Activated CD8-positive, alpha-beta memory T cell treated with anti-CD3 and anti-CD28 coated beads for 1 hour (primary cell): ENCODE measurements at places on chromosomes 4 and X.

DNA sequence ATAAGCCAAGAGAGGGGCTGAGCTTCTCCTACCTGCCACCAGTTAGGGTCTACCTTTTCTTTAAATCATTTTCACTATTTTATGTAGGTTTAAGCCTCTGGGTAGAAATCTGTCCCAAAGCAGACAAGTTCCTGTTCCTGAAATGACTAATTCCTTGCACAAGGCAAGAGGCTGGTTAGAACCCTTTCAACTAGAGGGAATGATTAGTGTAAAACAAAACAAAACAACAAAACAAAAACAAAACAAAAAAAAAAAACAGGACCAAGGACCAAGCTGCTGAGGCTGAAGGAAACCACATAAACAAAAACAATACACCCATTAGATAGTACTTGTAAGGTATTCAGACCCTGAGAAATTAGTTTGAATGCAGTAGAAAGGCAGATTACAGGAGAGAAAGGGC, 62.7 kb downstream of the MAML3 start:
- DNase-seq = no peak

GRCh38 chr4:84403656-84404055, 95.4 kb downstream of the NKX6-1 start:
- no peak for DNase-seq

- DNase-seq = no peak
These were observed 911.7 kb upstream of the NDST4 start for GRCh38 chr4:116024954-116025708.

DNA sequence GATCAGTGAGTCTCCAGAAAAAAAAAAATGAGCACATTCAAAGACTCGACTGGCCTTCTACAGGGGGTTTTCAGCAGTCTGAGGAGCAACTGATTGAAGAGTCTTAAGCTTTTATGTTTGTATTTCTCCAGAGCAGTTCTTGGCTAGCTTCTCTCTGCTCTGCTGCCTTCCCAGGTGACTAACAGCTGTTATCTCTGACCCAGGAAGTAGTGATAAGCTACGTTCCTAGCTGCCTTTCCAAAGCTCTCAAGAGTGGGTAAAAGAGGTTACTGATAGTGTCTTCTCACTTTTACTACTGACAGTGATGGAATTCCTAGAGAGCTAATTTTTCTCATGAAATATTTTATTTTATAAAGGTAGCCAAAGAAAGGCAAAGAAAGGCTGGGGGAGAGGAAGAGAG, 66.6 kb downstream of the ENOX2 start:
- no peak for DNase-seq

DNA sequence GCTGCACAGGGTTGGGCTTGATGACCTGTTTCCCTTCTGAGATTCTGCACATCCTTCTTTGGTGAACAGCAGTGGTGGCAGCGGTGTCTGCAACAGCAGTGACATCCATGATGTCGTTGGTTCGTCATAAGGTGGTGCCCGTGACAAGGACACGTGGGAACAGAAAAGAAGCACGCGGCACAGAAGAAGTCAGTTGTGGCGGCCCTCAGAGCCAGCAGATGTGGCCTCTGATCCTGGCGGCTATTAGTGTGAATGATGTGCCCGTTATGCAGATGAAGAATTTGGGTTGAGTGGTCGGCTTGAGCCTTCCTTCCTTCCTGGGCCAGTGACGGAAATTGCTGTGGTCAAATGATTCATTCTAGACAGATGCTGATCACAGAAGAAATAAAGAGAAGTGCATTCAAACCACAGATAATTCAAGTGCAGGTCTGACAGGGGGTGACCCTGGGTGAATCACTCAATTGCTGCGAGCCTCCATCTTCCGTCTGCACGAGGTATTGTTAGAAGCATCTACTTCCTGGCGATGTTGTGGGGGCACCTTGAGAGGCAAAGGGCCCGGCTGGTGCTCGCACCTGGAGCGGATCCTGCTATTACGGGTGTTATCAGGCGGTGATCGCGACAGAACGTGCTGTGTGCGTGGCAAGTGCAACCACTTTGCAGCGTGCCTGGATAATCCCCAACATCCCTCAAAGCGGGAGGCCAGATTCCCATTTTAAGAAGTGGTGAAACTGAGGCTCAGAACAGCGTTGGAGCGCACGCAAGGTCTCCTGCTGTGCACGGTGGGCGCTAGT, 215.2 kb upstream of the PSAPL1 start:
- DNase-seq = peak; percentile 25

DNA sequence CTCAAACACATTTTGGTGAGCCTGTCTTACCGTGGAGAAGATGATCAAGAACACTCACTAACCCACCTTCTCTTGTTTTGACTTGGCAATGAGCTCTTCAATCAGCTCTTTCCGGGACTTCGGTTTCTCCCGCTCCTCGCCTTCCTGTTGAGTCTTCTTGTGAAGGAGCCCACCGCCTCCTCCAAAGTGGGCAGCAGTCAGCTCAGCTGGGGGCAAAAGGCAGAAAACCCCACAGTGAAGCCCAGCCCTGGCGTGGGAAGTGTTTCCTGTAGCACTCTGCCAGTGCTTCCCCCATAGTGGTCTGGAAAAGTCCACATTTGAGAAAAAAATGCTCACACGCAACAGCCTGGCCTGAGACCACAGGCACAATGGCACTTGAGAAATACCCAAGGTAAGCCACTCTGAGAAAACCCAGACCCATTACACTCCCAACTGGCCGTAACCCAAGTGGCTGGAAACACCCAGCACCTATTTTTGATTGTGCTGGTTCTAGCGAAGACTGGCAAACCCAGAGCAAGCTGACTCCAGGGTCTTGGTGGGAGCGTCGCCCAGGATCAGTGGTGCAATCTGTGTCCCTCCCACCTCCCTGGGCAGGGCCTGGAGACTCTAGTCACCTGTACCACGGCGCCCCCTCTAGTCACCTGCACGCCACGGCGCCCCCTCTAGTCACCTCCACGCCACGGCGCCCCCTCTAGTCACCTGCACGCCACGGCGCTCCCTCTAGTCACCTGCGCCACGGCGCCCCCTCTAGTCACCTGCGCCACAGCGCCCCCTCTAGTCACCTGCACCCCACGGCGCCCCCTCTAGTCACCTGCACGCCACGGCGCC, 8.6 kb downstream of the NOP14 start:
- DNase-seq = no peak

DNA sequence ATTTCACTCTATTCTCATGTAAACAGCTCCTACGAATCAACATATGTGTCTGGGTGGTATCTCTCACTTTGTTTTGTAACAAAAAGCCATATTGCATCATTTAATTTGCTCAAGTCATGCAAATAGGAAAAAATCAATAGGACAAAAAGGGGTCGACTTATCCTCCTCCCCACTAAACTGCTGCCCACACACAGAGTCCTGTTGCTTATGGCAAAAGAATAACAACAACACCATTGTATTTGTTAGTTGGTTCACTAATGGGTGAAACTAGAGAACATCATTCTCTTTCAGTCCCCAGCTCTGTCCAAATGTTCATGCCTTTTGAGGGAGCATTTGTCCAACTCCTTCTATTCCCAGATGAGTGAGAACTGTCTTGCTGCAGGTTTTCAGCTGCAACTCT, 2.1 kb downstream of the HHIP start:
- DNase-seq = no peak

DNA sequence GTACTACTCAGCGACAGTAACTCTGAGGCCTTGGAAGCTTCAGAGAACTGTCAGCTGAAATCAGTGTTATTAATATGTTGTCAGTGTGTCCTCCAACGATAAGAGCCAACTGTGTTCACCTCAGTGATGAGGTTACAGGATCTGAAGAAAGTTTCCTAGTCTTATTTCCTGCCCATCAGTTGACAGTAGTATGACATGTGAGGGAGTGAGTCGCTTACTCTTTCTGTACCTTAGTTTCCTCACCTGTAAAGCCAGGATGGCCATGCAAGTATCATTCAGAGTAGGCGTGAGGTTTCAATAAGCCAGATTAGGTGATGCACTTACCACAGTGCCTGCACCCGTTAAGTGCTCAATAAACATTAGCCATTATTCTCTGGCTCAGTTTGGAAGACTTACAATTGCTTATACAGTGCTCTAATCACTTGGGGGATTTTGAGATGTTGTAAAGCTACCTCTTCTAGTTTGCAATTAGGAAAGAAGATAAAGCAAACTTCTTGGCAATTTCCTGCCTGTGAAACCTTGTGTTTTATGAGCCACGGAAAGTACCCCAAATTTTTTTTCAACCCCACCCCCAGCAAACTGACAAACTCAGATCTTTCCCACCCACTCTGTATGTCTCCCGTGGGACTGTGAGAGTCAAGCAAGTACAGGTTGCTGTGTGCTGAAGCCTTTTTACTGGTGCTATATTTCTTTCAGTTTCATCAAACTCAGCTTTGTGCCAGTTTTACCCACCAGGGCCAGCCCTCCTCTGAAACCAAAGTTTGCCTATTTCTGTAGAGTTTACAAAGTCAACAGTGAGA, 62.2 kb downstream of the ANXA3 start:
- no peak for DNase-seq

- no peak for DNase-seq
These were observed 318.6 kb downstream of the OPHN1 start for GRCh38 chrX:68114573-68115129.

GRCh38 chr4:171117457-171117856, 695.7 kb upstream of the GALNTL6 start:
- DNase-seq = no peak

DNA sequence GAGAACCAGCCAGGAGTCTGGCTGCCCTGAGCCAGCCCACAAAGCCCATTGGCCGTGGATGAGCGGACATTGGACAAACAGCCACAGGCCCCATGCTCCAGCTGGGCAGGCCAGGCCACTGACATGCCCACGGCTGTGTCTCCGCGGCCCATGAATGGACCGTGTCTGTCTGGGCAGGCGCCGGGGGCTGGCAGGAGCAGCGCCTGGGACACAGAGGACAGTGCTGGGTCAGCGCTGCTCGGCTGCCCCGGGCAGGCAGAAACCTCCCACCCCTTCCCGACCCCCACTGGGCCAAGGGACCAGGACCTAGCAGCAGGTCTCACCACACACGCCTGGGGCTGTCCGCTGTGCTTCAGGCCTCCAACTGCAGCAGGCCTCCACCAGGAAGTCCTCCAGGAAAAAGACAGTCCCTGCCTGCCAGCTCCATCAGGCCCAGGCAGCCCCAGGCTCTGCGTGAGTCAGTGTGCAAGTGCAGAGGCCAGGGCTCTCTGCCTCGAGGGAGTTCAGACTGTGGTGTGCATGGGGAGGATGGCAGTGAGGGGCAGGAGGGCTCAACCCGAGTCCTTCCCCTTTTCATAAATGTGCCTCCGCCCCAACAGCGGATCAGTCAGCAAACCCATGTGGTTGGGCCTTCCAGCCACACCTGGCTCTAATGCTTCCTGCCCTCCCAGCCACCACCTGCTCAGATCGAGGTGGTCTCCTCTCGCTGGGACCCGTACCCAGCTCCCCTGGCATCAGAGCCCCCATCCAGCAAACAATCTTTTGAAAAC, 17.2 kb upstream of the FGFR3 start:
- no peak for DNase-seq

DNA sequence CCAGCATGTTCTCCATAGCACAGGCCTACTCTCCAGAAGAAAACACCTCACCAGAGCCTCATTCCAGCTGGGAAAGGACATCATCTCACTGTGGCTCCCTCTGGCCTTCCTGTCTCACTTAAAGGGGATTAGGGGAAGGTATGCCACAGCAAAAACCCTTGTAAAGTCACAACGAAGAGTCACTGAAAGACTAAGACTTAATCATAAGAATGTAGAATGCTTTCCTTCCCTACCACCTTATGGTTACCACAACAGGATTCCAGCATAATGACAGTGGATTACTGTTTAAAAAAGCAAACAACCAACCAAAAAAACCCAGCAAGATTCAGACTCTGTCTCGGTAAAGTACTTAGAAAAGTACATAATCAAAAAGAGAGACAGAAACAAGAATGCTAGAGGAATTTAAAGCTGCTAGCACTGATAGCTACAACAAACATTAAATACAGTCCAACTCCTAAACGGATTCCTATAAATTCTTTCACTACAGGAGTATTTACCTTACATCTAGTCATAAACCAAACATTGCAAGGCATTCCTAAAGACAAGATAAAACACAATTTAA, 75.1 kb downstream of the BANK1 start:
- no peak for DNase-seq

GRCh38 chr4:135508006-135508714, 1306.6 kb upstream of the PABPC4L start:
- no peak for DNase-seq

DNA sequence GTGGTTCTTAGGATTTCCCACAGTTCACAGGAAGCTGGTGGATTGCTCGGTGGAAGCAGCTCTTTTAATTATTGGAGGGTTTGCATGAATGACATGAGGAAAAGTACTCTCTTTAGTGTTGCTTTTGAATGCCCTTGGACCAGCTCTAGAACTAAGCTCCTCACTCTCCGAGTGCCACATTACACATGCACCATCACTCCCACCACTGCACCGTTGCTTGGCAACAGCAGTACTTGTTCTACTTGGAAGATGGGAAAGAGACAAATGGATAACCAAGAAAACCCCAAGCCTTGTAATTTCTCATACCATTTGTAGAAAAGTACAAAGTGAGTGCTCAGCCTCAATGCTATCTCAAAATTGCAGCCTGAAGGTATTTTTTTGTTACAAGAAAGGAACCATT, 620.2 kb upstream of the BOD1L1 start:
- no peak for DNase-seq

GRCh38 chrX:103846386-103846785, 14.3 kb upstream of the RAB9B start:
- no peak for DNase-seq

GRCh38 chr4:69122476-69122875, 26.2 kb downstream of the UGT2B7 start:
- no peak for DNase-seq

GRCh38 chrX:79139446-79139845, 5.0 kb upstream of the GPR174 start:
- no peak for DNase-seq

DNA sequence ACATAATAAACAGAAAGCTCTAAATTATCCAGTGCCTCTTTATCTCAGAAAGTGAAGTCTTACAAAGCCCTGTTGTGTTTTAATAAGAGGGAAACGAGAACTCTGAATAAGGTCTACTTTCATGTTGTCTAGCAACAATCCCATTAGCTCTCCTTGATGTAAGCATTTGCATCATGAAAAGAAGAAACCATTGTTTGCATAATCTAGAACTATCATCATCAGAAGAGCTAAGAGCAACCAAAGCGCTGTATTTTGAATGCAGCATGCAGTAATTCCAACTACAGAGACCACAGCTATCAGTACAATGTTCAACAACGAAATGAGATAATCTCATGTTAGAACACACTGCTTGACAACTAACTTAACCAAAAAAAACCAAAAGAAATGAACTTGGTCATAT, 257.1 kb downstream of the CAMK2D start:
- no peak for DNase-seq
